ENCODE measurements at places on chromosomes 1 and 21. TPM values are rescaled to one million over a fixed set of nuclear protein-coding genes. Genes with fewer than 3 reads are reported as not detected.

Gene HSD3B1
- total RNA-seq: 0.53 TPM

Gene RRP1B
- total RNA-seq: 17.9 TPM

Gene PAPPA2
- total RNA-seq: 4.2 TPM

Gene SMCP
- total RNA-seq: not detected

Gene UBL4B
- not detected for total RNA-seq

DNA sequence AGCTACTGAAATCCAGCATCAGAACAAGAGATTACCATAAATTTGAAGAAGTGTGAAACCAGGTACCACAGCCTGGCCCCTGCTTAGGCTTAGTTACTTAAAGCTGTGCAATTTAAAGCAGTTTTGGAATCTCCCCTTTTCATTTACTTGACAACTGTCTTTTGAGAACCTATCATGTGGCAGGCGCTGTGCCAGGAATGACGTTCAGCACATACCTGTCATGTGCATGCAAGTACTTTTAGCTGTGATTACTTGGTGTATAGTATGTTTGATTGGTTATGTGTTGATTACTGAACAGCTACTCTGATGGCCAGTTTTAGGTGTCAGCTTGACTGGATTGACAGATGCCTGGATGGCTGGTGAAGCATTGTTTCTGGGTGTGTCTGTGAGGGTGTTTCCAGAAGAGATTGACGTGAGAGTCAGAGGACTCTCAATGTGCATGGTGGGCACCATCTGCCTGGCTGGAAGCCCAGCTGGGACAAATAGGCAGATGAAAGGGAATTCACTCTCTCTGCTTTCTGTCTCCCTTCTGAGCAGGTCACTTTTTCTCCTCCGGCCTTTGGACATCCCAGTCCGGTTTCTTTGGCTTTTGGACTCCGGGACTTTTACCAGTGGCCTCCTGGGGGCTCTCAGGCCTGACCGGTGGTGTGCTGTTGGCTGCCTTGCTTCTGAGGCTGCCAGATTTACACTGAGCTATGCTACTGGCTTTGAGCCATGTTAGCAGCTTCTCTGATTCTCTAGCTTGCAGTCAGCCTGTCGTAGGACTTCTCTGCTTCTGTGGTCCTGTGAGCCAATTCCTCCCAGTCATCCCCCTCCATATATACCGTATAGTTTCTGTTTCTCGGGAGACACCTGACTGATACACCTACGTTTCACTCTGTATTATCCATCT lies 178.0 kb downstream of the RYR2 start:
- peak; percentile 87 for DNase-seq
- no peaks in the 10 kb centered on the region for H3K27me3 ChIP-seq

GRCh38 chr1:28580722-28581530 lies 11.1 kb upstream of the RAB42 start:
- peak overlapping the region; percentile 74 for H3K27ac ChIP-seq
- no peaks in the 10 kb centered on the region for H3K27me3 ChIP-seq
- H3K4me3 ChIP-seq: peak overlapping the region; percentile 91
- H3K36me3 ChIP-seq: peaks cover 37% of the 10 kb centered on the region
- H3K4me1 ChIP-seq: peaks cover 24% of the 10 kb centered on the region
- no peak for DNase-seq

DNA sequence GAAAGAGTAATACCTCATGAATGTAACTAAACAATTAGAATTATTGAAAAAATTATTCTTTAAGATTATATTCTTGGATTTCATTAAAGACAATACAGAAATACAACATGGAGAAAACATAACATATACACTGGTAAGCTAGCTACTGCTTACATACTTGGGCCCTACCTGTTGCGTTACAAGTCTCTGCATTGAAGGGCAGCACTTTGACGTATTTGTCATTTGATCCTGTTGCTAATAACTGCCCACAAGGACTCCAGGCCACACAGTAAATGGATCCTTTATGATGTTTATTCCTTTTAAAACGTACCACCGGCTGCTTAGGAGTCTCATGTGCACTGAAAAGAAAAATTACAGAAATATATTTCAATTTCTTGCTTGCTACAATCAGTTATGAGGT lies 19.8 kb upstream of the CLCC1 start:
- H3K36me3 ChIP-seq: peaks cover 20% of the 10 kb centered on the region
- no peak overlapping the region for H3K27ac ChIP-seq
- no peak overlapping the region for H3K4me3 ChIP-seq
- no peaks in the 10 kb centered on the region for H3K27me3 ChIP-seq
- H3K4me1 ChIP-seq: no peaks in the 10 kb centered on the region

DNA sequence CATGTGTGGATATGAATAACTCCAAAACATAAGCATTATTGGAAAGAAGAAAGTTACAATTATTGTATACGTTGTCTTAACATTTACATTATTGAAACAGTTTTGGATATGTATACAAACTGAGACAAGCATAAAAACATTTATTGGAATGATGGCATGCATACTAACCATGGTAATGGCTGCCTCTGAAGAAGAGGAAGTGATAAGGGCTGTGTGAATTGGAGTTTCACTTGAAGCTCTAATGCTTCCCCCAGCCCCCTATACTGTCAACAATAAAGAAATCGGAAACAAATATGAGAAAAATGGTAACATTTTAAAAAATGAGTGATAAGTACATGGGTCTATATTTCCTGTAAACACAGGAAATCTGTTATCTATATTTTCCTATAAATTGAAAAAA lies 367.7 kb upstream of the DPYD start:
- no peak overlapping the region for H3K4me3 ChIP-seq
- H3K36me3 ChIP-seq: no peaks in the 10 kb centered on the region
- no peaks in the 10 kb centered on the region for H3K27me3 ChIP-seq

GRCh38 chr1:203206129-203206687 lies 19.7 kb upstream of the CHI3L1 start:
- H3K4me1 ChIP-seq: peaks cover 30% of the 10 kb centered on the region
- peak; percentile 69 for DNase-seq
- H3K27ac ChIP-seq: peak overlapping the region; percentile 78
- H3K36me3 ChIP-seq: no peaks in the 10 kb centered on the region
- H3K4me3 ChIP-seq: no peak overlapping the region
- no peaks in the 10 kb centered on the region for H3K27me3 ChIP-seq

GRCh38 chr1:147847831-147848230 lies 54.8 kb upstream of the GJA8 start:
- no peak overlapping the region for H3K4me3 ChIP-seq
- H3K36me3 ChIP-seq: no peaks in the 10 kb centered on the region
- no peak for DNase-seq

DNA sequence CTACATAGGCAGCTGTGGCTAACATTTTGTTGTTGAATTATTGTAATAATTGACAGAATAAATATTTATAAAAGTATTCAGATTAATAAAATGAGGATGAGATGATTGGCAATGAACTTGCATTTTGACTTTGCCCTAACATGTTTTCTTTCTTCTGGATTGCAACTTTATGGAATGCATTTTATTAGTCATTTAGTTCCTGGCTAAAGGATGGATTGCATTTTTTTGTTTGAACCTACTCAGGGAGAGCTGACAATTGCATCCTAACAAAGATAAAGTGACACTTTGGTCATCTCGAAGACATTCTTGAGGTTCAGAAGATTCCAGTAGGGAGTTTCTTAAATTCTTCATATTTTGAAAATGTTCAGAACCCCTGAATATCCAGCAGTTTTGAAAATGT lies 37.5 kb downstream of the PGM1 start:
- H3K36me3 ChIP-seq: peaks cover 34% of the 10 kb centered on the region
- H3K4me1 ChIP-seq: no peaks in the 10 kb centered on the region
- no peak overlapping the region for H3K27ac ChIP-seq
- no peak overlapping the region for H3K4me3 ChIP-seq

- DNase-seq: no peak
- no peak overlapping the region for H3K27ac ChIP-seq
- H3K27me3 ChIP-seq: no peaks in the 10 kb centered on the region
- no peaks in the 10 kb centered on the region for H3K4me1 ChIP-seq
- no peak overlapping the region for H3K4me3 ChIP-seq
Observed at GRCh38 chr1:71787699-71788098, 494.6 kb downstream of the NEGR1 start.

DNA sequence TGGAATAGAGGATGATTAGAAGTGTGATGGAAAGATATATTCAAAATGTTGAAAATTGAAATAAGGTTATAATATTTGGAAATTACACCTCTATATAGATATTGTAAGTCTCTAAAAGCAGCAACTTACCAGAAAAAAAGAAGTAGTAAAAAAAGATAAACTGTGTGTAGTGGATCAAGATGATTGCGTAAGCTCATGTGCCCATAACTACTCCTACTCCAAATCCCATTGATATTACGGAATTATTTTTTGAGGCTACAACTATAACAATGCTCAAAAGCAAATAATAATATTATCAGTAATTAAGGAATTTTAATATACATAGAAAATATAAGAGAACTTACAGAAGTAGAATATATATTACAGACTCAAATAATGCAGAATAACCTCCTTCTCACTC lies 33.6 kb downstream of the CATSPERE start:
- H3K36me3 ChIP-seq: no peaks in the 10 kb centered on the region
- no peak overlapping the region for H3K4me3 ChIP-seq
- H3K4me1 ChIP-seq: no peaks in the 10 kb centered on the region
- no peaks in the 10 kb centered on the region for H3K27me3 ChIP-seq
- DNase-seq: no peak
- H3K27ac ChIP-seq: no peak overlapping the region

GRCh38 chr1:9439074-9439761 lies 100.0 kb upstream of the SLC25A33 start:
- H3K27ac ChIP-seq: peak overlapping the region; percentile 79
- H3K36me3 ChIP-seq: no peaks in the 10 kb centered on the region
- DNase-seq: no peak
- no peaks in the 10 kb centered on the region for H3K27me3 ChIP-seq
- H3K4me1 ChIP-seq: peaks cover 51% of the 10 kb centered on the region

GRCh38 chr1:10429868-10430215 lies 391 bp upstream of the CENPS start:
- DNase-seq: peak; percentile 46
- peak overlapping the region; percentile 72 for H3K4me3 ChIP-seq
- H3K27ac ChIP-seq: no peak overlapping the region
- H3K4me1 ChIP-seq: peaks cover 13% of the 10 kb centered on the region
- no peaks in the 10 kb centered on the region for H3K36me3 ChIP-seq
- no peaks in the 10 kb centered on the region for H3K27me3 ChIP-seq

GRCh38 chr1:178541379-178541778 lies 28.5 kb downstream of the TEX35 start:
- DNase-seq: no peak
- no peak overlapping the region for H3K27ac ChIP-seq
- H3K4me1 ChIP-seq: peaks cover 62% of the 10 kb centered on the region

DNA sequence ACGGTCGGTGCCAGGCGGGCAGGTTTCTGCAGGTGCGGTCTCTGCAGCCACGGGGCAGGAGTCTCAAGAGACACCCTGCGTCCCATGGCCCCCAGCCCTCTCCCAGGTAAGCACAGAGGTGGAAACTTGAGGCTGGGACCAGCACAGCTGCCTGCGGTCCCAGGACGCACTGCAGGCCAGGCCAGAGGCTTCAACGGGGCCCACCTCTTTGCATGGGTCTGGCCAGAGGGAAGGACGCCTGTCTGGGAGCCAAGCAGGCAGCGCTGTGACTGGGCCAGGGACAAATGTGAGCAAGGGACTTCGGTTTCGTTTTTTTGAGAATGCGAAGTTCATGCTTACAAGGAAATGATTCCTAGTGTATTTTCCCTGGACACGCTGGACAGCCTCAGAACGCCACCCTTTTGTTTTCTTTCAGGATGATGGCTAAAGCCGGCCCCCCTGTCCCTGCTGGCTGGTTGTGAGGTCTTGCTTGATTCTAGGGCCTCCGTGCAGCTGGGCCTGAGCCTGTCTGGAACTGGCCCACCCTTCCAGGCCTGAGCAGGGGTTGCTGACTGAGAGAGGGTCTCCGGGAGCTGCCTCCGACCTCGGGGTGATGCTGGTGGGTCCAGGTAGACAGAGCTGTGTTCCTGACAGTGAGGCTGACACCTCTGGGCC lies 38.3 kb downstream of the MORN1 start:
- no peak overlapping the region for H3K4me3 ChIP-seq
- H3K27me3 ChIP-seq: no peaks in the 10 kb centered on the region
- peak overlapping the region; percentile 60 for H3K27ac ChIP-seq
- DNase-seq: peak; percentile 63
- H3K4me1 ChIP-seq: peaks cover 46% of the 10 kb centered on the region
